ENCODE measurements at places on chromosomes 2 and 18.

DNA sequence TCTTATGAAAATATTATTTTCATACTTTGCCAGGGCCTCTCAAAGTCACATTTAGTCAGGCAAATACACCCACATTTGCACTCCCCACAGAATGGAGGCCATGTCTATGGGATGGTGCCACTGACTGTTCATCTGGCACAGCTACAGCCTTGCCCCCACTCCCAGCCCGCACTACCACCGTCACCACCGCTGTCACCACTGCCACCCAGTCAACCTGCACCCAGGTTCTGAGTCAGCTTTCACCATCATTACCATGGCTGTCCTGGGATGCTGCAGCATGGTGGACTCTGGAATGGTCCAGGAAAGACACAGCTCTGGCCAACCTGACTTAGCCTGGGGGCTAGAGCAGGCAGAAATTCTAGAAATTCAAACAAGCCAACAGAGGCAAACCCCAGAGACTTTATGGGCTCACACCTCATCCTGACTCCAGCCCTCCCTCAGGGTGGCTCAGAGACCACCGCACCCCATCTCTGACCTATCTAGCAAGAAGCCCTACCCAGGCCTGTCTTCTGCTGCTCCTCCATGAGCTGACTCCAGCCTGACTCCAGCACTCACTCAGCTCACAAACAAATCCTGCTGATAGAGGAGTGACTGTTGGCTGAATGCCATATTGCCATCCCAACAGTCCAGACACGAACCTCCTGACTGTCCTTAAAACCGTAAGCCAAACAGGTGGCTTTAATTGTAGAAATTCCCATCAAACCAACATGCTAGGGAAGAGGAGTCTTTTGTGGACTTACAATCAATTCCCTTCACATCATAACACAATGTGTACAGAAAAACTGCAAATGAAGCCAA, 28.0 kb downstream of the DNER start:
- no peak for DNase-seq

DNA sequence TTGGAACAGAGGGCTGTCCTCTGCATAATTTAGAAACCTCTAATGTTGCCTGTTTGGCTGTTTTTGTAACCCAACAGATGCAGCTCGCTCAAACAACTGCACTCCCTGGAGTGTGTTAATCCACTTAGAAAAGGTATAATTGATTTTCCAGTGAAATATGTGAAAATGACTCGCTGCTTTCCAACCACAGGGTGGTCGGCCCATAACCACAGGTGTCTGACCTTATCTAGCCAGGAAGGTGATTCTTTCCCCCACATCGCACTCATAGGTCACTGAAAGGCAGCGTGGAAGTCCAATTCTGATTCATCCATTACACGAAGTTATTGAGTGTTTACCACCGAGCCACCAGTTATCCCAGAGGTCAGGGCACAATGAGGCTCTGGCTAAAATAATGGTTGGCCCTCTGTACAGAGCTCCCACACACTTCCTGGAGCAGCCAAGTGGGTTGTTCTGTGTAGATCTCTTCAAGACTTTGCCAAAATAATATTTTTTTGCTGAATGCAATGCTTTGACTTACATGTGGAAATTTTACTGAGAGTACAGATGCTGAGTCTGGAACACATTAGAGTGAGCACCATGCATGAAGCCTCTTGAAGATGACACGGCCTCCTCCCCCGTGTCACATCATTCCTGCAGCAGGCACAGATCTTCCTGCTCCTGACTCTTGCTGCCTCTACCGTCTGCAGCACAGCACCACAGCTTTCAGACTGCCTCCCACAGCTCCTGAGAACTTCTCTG, 396.2 kb downstream of the ZNF516 start:
- no peak for DNase-seq

- no peak for DNase-seq
Observed at GRCh38 chr2:28755421-28755820, 3.8 kb downstream of the PPP1CB start.

DNA sequence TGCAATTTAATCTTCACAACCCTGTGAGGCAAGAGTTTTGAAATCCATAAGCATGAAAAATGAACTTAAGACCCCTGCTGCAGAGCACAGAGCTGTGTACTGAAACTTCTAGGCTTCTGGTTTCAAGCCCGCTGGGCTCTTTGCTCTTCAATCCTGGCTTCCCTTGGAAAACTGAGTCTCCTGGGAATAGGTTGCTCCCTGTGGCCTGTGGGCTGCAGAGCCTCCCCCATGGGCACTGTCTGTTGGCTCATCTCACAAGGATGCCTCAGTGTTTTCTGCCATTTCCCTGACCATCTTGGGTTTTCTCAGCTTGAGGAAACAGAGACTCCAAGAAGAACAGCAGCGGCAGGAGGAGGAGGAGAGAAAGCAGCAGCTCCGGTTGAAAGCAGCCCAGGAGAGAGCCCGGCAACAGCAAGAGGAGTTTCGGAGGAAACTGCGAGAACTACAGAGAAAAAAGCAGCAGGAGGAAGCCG, 44.5 kb downstream of the SUMO1 start:
- no peak for DNase-seq
